ENCODE measurements at places on chromosomes 13 and 19. TPM values are rescaled to one million over a fixed set of nuclear protein-coding genes. Genes with fewer than 3 reads are reported as not detected.

GRCh38 chr19:6724631-6725492 lies 4.4 kb upstream of the C3 start:
- DNase-seq, result no peak

DNA sequence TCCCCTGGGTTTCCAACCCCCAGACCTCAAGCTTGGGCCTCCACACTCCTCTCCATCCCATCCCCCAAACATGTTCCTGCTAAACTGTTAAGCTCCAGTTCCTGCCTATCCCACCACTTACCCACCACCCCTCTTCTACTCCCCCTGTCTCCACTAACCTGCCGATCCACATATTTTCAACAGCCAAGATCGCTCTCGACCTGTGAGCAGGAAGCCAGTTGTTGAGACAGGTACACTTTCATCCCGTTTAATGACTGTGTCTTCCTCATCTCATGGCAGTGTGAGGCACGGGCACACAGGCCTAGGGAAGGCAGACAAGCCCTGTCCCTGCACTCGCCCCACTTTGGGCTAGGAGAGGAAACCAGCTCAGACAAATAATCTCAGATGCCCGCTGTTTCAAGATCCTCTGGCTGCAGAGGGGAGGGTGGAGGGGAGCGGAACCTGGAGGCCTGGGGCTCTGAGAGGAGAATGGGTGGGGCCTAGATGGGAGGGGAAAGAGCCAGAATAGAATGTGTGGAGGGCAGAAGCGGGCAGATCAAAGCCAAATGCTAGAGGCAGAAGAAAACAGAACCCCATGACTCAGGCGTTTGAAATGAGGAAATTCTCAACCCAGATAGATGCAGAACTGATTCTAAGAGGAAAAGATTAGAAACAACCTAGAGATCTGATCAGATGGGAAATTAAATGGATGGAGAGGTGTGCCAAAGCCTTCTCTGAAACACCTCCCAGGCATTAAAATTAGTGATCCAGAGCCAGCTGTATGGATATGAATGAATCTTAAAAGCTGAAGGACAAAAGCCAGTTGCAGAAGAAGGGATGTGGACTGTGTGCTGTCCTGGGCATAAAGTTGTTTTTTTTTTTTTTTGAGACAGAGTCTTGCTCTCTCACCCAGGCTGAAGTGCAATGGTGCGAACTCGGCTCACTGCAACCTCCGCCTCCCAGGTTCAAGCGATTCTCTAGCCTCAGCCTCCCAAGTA lies 16.9 kb upstream of the CYP2S1 start:
- DNase-seq, result peak; percentile 5

The C13orf42 gene
- total RNA-seq, result not detected

- no peak for DNase-seq
These were observed 666 bp downstream of the POMP start for GRCh38 chr13:28659621-28659970.

- DNase-seq, result no peak
These were observed 68.4 kb upstream of the KCTD4 start for GRCh38 chr13:45269204-45269603.

DNA sequence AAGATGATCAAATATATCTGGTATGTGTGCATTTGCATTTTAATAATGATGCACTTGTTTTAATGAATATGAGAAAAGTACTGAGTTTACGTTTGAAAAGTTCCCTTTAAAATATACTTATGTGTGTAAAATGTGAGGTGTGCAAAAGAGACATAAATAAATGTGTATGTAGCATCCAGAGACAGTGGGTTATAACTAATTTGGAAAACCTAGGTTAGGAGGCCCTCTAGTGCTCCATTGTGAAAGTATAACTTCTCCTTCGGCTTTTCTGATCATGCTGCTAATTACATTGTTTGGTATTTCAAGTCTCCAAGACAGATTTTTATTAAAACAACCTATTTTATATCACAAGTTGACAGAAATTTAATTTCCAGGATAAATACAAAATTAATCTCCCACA lies 30.1 kb downstream of the SCEL start:
- peak; percentile 11 for DNase-seq

DNA sequence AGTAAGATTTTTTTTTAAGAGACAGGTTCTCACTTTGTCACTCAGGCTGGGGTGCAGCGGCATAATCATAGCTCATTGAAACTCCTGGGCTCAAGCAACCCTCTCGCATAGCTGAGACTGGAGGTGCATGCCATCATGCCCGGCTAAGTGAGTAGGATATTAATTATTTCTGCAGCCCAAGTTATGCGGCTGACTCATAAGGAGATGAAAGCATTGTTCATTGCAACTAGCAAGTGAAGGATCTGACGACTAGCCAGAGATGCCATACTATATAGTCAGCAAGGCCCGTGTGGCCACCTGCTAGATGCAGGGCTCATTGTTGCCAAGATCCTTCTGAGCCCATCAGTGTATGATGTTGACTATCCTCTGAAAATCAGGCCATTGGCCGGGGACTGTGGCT lies 45.2 kb downstream of the ABCC4 start:
- peak; percentile 80 for DNase-seq

The FUT2 gene
- total RNA-seq, result not detected

The EFNA2 gene
- 0.07 TPM for total RNA-seq

- no peak for DNase-seq
These were observed 325.1 kb downstream of the DCT start for GRCh38 chr13:94154367-94154766.

The PCDH17 gene
- 3.0 TPM for total RNA-seq

The KLHL1 gene
- total RNA-seq, result not detected

Measured in pulmonary artery endothelial cell (primary cell).